Naive thymus-derived CD4-positive, alpha-beta T cell (primary cell): ENCODE measurements at places on chromosomes 1 and 21. TPM values are rescaled to one million over a fixed set of nuclear protein-coding genes. Genes with fewer than 3 reads are reported as not detected.

WDR64 gene
- 0.10 and 0.24 TPM in 2 replicates for total RNA-seq

OLFM3 gene
- total RNA-seq = not detected

CSF1 gene
- total RNA-seq = 1.4 TPM

CHRNB2 gene
- total RNA-seq = not detected

ITLN2 gene
- not detected for total RNA-seq

FAF1 gene
- total RNA-seq = 48.5 TPM
